ENCODE measurements at places on chromosomes 1 and 21.
A peak's percentile ranks its signal among the peaks of the same experiment; 100 is the strongest.

GRCh38 chr1:169427081-169427641, at the start of gene CCDC181:
CCDC181 (minus strand) TSS chr1:169427474; CDS start chr1:169424927, 2,547 bp downstream.
- DNase-seq: peak; percentile 12

GRCh38 chr1:240445369-240445768, 166.6 kb downstream of the GREM2 start:
- no peak for DNase-seq

DNA sequence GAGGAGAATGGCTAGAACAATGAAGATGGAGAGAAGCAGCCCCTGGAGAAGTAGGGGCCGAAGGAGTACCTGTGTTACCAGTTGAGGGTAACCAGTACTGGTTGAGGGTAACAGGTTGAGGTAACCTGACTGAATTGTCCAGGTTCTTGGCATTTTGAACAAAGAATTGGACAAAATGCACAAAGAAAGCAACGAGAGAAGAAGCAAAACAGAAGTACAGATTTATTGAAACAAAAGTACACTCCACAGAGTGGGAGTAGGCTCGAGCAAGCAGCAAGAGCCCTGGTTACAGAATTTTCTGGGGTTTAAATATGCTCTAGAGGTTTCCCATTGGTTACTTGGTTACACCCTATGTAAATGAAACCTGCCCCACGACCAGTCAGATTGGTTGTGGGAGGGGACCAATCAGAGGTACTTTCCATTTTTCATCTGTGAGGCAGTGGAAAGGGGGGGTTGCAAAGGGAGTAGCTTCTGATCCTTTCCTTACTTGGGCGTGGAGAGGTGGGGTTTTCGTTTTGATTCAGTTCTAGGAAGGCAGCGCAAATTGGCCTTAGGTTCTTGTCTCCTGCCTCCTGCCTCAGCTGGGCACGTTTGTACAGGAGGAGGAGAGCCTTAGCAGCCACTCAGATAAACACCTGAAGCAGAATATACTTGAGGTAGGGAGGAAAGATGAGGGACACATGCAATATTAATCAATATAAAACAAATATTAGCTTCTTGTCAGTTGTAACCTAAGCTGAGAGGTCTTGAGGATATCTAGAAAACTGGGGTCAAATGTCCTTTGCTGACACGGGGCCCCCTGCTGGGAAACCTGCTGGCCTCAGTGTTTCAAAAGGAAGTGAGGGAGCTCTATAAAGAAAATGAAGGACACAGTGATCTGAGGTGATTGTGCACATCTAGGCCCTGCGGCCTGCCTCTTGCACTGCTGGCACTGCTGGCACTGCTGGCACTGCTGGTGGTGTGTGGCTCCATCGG, 14.3 kb upstream of the LSM10 start:
- no peak for DNase-seq

- DNase-seq: no peak
Measured at GRCh38 chr1:53781654-53782053, 42.7 kb upstream of the GLIS1 start.

GRCh38 chr21:17784180-17784598, 35.0 kb downstream of the C21orf91 start:
- DNase-seq: no peak

DNA sequence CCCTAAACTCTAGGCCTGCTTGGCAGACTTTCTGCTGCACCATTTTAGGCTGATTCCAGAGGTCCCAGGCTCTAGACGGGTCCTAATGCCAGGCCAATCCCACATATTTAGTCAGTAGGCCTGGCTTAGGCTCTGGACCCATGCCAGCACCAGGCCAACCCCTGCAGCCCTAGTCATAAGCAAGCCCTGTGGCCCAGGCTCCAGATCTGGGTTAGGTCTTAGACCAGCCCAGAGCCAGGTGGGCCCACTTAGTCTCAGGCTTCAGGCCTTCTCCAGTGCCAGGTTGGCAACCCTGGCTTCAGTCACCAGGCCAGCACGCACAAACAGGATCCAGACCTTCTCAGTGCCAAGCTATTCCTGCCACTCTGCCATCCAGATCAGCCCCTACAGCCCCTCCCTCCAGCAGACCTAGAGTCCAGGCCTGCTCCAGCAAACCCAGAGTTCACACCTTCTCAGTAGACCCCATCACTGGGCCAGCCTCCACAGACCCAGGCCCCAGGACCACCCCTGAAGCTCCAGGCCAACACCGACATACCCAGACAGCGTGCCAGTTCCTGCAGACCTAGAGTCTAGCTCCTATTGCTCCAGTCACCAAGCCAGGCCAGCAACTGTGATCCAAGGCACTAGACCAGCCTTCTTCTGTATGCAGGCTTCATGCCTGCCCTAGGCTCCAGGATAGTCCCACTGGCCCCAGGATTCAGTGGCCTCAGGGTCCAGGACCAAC, 467.6 kb downstream of the RWDD3 start:
- DNase-seq: no peak

DNA sequence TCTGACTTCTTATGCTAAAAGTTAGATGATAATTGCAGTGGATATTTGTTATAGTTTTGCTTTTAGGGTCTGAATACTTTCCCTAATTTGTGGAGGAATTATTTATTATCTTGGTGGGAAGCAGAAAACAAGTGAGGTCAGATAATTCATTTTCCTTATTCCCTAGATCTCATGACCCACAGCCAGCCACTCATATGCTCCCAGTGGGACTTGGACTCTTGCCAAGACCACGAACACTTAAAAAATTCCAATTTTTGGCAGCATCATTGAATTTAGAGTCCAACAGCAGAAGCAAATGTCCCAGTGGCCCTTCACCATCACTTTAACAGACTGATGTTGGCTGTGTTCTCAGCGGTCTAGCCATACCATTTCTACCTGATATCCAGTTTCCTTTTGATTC, 204.2 kb downstream of the HMCN1 start:
- DNase-seq: no peak

- no peak for DNase-seq
Measured at GRCh38 chr21:35780983-35781382, 279.3 kb downstream of the SETD4 start.

DNA sequence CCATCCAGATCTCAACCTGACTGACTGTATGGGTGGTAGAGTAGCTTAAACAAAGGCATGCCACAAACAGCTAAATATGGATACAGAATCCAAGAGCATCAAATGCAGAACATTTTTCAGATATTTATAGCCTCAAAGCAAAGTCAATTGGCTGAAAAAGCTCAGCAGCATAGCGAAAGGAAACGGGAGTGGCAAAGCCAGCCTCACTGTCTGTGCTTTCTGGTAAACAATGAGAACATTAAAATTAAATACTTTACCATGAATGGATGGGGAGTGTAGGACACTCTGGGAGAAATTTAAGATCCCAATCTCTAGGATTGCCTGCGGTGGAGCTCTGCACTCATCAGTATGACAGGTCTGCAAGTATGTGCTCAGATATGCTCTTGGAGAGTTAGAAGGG, 4.4 kb downstream of the RASAL2 start:
- DNase-seq: no peak

GRCh38 chr1:38197312-38198061, 150.9 kb upstream of the POU3F1 start:
- DNase-seq: no peak

- no peak for DNase-seq
Measured at GRCh38 chr1:187876775-187877174, 1048.0 kb downstream of the PLA2G4A start.

GRCh38 chr1:2318314-2319278, 72.8 kb downstream of the MORN1 start:
- no peak for DNase-seq

DNA sequence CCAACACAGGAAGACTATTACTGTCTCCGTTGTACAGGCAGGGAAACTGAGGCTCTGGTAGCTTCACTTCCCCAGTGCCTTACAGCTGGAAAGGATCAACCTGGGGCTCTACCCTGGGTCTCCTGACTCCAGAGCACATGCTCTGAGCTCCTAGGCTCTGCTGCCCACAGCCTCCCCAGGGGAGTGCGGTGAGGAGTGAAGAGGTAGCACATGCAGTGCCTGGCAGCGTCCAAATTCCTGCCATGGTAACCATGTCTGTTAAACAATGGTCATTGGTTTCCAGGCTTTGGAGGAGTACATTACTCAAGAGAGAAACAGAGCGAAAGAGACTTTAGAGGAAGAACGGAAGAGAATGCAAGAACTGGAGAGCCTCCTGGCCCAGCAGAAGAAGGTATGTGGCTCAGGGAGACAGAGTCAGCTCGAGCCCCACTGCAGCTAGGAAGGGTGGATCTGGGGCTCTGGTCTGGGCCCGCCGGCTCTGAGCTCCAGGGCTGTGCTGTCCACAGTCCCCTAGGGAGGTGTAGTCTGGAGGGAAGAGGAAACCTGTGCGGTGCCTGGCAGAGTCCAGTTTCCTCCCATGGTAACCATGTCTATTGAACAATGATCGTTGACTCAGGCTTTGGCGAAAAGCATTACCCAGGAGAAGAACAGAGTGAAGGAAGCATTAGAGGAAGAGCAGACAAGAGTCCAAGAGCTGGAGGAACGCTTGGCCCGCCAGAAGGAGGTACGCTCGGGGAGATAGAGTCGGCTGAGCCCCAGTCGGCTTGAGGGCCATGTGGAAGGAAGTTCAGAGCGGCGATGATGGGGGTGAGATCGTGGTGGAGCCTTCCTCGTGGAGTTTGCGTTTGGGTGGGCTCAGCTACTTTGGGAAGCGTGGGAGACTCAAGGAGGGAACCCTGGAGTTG, 64.6 kb upstream of the EFHD2 start:
- no peak for DNase-seq

GRCh38 chr1:79220509-79220908, 214.0 kb upstream of the ADGRL4 start:
- no peak for DNase-seq

DNA sequence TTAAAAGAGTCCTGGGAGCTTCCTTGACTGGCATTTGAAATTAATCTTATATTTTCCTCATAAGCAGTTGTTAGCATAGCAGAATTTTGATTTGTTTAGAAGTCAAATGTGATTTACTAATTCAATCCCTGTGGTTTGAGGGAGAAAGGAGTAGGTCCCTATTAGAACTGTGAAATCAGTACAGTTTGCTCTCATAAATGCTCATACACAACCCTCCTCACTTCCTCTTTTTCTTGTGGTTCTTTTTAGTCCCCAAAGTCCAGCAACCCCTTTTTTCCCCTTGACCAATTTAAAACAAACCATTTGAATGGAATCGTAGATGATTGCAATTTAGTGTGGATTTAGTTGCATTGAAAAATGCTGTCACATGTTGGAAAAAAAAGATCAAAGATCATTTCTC, 9.2 kb upstream of the IFI44 start:
- no peak for DNase-seq

- no peak for DNase-seq
Measured at GRCh38 chr1:174875306-174875705, 124.4 kb upstream of the CACYBP start.

- no peak for DNase-seq
Measured at GRCh38 chr21:44291936-44292811, 6.5 kb downstream of the AIRE start.

DNA sequence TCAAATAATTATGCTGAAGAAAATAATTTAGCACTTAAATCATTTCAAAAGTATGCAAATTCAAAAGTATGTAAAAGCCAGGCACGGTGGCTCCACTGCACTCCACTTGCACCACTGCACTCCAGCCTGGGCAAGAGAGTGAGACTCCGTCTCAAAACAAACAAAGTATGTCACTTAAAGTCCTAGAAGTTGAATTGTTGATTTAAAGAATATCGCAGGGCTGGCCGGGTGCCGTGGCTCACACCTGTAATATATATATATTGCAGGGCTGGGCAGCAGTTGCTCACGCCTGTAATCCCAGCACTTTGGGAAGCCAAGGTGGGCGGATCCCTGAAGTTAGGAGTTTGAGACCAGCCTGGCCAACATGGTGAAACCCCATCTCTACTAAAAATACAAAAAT, 8.8 kb upstream of the SETDB1 start:
- DNase-seq: no peak

DNA sequence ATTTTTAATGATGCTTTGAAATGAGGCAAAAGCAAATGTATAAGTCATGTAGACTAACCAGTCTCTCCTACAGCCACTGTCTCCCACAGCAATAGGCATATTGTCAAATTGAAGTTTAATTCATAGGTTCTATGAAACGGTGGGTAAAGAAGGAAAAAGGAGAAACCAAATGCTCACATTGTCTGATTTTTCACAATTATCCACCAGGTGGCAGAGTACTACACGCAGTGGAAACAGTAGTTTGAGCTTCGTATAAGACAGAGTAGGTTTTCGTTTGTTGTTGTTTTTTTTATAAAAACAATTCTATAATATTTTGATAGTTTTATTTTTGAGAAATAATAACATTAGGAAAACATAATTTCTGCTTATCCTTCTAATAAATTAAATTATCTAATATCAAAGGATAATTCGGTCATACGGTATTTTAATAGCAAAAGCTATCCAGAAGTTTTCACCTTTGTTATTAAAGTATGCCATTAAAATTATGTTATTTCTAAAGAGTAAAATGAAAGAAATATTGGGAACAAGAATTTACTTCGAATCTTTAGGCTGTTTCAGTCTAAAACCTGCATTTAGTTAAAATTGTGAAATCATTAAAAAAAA, 39.1 kb downstream of the TYW3 start:
- DNase-seq: no peak

GRCh38 chr1:8911416-8912309, 33.2 kb upstream of the ENO1 start:
- no peak for DNase-seq

DNA sequence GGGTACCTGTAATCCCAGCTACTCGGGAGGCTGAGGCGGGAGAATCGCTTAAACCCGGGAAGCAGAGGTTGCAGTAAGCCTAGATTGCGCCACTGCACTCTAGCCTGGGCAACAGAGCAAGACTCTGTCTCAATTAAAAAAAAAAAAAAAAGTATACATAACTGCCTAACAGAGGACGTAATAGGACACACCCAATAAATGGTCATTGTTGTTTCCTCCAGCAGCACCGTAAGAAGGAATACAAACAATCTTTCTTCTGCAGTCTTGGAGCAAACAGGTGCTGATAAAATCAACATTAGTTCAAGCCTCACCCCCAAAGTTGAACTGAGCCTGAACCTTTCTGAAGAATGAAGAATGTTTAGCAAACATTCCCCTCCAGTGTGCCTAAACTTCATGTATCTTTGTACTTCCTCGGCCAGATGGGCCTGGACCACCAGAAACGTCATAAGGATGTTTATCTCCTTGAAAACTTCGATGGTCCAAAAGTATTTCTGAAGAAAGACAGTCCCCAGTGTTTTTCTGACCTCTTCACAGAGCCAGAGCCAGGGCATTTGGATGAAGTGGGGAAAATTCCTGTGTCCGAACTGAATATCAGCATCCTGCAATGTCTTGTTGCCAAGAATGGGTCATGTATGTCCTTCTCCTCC, 136.8 kb upstream of the F3 start:
- DNase-seq: no peak

GRCh38 chr1:53108646-53109580, 33.5 kb downstream of the SLC1A7 start:
- DNase-seq: no peak

Measured in activated CD4-positive, alpha-beta T cell treated with anti-CD3 and anti-CD28 coated beads for 1 hour (primary cell).